CD8-positive, alpha-beta memory T cell (primary cell): ENCODE measurements at places on chromosomes 13 and 19. TPM values are rescaled to one million over a fixed set of nuclear protein-coding genes. Genes with fewer than 3 reads are reported as not detected.

Gene CACNG6
- total RNA-seq: not detected

GRCh38 chr19:47243364-47243775 lies 12.4 kb upstream of the BBC3 start:
- H3K27ac ChIP-seq: peak overlapping the region; percentile 63
- H3K4me1 ChIP-seq: peaks cover 46% of the 10 kb centered on the region
- no peaks in the 10 kb centered on the region for H3K27me3 ChIP-seq
- no peak for DNase-seq
- peak overlapping the region; percentile 64 for H3K4me3 ChIP-seq
- no peaks in the 10 kb centered on the region for H3K36me3 ChIP-seq

GRCh38 chr19:45404557-45405434 lies at the start of gene PPP1R13L:
TSS of gene PPP1R13L (minus strand) at chr19:45405069. CDS start at chr19:45398318, 6,751 bp downstream.
- peak within 1 kb of the TSS; percentile 64 for H3K4me3 ChIP-seq
- peaks cover 26% of the 10 kb centered on the region for H3K4me1 ChIP-seq
- H3K27ac ChIP-seq: peak within 1 kb of the TSS; percentile 86
- no peaks in the 10 kb centered on the region for H3K36me3 ChIP-seq
- H3K27me3 ChIP-seq: peaks cover 26% of the 10 kb centered on the region

Gene CCDC122
- 2.4 TPM for total RNA-seq

Gene KLK12
- not detected for total RNA-seq

Gene PLK5
- total RNA-seq: not detected

DNA sequence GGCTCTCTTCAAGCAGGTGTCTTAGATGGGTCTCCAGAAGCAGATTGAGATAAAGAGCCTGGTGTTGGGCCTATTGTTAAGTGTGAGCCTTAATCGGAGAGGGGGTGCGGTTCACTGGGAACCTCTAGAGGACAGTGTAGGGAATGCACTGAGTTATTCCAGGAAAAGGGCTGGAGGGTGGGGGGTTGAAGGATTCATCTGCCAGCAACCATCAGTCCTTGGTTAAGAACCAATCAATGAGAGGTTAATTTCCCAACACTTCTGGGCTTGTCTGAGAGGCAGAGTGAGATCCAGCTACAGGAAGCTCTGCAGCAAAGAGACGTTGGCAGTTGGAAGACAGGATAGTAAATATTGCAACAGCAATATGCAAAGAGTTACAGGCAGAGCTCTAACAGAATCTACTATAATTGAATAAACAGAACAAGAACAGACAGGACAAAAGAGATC lies 28.7 kb downstream of the CYP4F2 start:
- no peaks in the 10 kb centered on the region for H3K27me3 ChIP-seq
- no peak overlapping the region for H3K27ac ChIP-seq
- H3K4me1 ChIP-seq: peaks cover 10% of the 10 kb centered on the region
- peak; percentile 57 for DNase-seq

DNA sequence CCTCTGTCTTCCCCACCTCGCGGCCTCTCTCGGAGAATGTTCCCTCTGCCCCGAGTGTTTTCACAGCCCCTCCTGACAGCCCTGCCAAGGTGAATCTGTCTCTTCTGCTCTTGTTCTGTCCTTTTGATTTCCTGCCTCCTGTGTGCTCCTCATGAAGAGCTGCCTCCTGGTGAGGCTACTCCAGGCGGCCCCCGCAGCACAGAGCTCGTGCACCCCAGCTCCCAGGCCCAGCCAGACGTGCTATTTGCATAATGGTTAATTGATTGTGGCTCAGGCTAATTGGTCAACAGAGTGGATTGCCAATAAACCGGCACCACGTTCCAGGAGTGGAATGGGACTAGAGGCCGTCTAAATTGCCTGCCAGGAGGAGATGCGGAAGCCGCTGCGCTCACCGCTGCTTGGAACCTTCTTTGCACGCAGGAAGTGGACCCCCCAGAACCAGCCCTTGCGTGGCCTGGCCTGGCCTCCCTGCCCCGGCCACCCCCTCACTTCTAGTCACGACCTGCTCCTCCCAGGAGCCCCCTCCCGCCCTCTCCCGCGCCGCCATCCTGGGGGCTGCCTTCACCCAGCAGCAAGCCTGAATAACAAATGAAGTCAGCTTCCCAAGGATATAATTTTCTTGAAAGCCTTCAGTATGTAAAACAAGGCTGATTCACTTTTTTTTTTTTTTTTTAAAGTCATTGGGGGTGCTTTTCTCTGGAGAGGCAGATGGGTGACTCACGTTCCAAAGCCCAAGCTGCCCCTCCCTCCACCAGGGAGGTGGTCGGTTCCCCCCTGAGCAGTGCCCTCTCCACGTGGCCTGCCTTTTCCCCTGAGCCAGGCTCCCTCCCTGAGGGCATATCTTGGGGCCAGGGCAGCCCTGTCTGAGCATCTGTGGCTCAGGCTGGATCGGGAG lies 144.0 kb downstream of the KDM4B start:
- H3K4me3 ChIP-seq: no peak overlapping the region
- H3K36me3 ChIP-seq: no peaks in the 10 kb centered on the region
- no peak for DNase-seq
- no peak overlapping the region for H3K27ac ChIP-seq

DNA sequence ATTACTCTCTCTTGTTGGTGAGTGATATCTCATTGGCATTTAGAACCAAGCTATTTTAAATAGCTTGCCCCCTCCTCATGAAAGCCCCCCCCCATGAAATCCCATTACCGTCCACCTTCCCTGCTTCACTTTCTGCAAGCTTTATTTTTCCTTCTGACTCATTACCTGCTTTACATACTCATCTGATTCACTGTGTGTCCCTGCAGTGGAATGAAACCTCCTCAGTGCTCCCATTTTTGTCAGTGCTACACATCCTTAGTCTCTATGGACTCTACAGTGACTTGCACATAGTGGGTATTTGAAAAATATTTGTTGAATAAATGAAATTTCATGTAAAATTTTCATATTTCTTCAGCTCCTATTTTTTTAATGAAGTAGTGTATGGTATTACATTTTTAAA lies 62.3 kb downstream of the DOCK9 start:
- DNase-seq: no peak
- peaks cover 16% of the 10 kb centered on the region for H3K36me3 ChIP-seq
- no peak overlapping the region for H3K4me3 ChIP-seq
- H3K27me3 ChIP-seq: no peaks in the 10 kb centered on the region
- no peak overlapping the region for H3K27ac ChIP-seq

DNA sequence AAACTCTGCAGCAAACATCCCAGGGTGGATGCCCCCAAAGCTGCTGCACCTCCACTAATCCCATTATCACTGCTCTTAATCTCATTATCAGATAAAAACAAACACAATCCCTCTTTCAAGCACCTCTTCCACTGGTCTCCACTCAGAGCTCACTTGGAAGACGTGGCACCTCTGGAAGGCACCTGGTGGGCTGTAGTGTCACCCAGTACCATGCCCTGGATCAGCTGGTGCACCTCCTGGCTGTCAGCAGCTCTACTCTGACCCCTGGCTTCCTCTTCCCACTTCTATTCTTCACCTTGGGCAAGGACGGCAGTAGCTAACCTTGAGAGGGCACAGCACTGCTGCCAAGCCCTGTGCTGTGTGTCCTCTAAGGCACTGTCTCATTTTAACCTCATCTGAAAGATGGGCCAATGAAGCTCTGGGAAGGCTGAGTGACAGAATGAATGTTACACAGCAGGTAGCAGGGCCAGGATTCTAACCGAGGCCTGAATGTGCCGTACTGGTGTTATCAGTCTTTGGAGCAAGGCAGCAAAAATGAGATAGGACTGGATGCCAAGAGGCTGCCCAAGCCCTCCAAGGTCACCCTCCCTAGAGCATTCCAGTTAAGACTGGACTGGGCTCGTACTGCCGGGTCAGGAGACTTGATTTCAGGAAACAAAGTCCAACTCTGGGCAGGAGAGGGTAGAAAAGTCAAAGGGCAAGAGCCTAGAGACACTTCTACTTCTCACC lies 7.4 kb downstream of the BRD4 start:
- peak overlapping the region; percentile 27 for H3K4me3 ChIP-seq
- H3K36me3 ChIP-seq: no peaks in the 10 kb centered on the region
- no peaks in the 10 kb centered on the region for H3K27me3 ChIP-seq
- DNase-seq: no peak
- no peak overlapping the region for H3K27ac ChIP-seq
- peaks cover 89% of the 10 kb centered on the region for H3K4me1 ChIP-seq

- no peaks in the 10 kb centered on the region for H3K4me1 ChIP-seq
- no peak for DNase-seq
- H3K27ac ChIP-seq: no peak overlapping the region
- H3K36me3 ChIP-seq: peaks cover 41% of the 10 kb centered on the region
- H3K27me3 ChIP-seq: no peaks in the 10 kb centered on the region
These were observed 27.1 kb downstream of the SUGP2 start for GRCh38 chr19:19006213-19006612.

DNA sequence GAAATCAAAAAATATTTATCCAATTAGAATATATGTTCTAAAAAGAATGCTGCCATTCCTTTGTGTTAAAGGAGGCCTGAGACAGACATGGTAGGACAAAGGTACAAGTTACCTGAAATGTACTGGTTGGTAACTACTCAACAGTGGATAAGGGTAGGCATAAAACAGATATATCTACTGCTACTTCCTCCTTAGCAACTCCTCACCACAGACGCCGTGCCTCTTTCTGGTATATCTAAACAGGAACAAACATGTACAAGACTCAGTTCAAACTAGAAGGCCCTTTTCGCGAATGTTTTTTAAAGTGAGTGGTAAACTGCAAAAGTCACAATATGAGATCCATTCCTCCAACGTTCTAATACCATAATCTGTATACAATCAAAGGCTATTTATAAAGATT lies 86.9 kb downstream of the TBC1D4 start:
- no peak overlapping the region for H3K27ac ChIP-seq
- no peaks in the 10 kb centered on the region for H3K36me3 ChIP-seq
- no peaks in the 10 kb centered on the region for H3K27me3 ChIP-seq
- DNase-seq: no peak
- no peak overlapping the region for H3K4me3 ChIP-seq

Gene ELSPBP1
- not detected for total RNA-seq

DNA sequence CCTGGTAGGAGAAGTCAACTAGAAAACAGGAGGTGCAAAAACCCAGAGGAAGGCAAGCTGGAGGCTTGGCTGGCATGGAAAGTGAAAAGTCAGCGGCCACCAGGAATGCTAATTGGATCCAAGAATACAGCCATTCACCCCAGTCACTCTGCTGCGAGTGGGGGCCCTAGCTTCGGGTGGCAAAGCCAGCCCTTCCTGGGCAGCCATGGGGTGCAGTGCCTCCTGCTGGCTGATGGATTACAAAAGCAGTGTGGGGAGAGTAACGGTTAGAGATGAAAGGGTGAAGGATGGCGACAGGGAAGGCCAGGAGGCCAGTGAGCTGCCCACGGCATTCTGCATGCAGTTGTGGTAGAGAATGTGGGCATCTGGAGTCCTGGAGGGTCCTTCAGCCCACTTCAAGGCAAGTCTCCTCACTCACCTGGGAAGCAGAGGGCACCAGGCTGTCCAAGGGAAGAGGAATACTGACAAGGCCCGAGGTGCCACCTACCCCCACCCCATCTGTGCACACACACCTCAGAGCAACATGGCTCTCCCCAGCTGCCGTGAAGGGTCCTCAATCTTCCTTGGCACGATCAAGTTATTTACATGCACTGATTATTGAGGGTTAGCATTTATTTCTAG lies 20.3 kb upstream of the EPHX3 start:
- no peaks in the 10 kb centered on the region for H3K27me3 ChIP-seq
- no peak for DNase-seq
- no peaks in the 10 kb centered on the region for H3K4me1 ChIP-seq

Gene SIGLEC12
- total RNA-seq: 0.60 TPM

- no peak for DNase-seq
- no peak overlapping the region for H3K27ac ChIP-seq
- H3K36me3 ChIP-seq: no peaks in the 10 kb centered on the region
- no peaks in the 10 kb centered on the region for H3K27me3 ChIP-seq
- H3K4me1 ChIP-seq: peaks cover 57% of the 10 kb centered on the region
These were observed 46.5 kb downstream of the DNM2 start for GRCh38 chr19:10764340-10764894.

Gene ABHD13
- 6.9 TPM for total RNA-seq

Gene ZNF728
- not detected for total RNA-seq

Gene IRGC
- not detected for total RNA-seq

GRCh38 chr19:5850743-5851293 lies 431 bp downstream of the FUT3 start:
- no peaks in the 10 kb centered on the region for H3K36me3 ChIP-seq
- no peaks in the 10 kb centered on the region for H3K4me1 ChIP-seq
- H3K27ac ChIP-seq: no peak overlapping the region
- no peak overlapping the region for H3K4me3 ChIP-seq
- no peak for DNase-seq
- no peaks in the 10 kb centered on the region for H3K27me3 ChIP-seq

Gene PSG1
- not detected for total RNA-seq

- no peak overlapping the region for H3K27ac ChIP-seq
- no peak overlapping the region for H3K4me3 ChIP-seq
- H3K27me3 ChIP-seq: no peaks in the 10 kb centered on the region
- DNase-seq: peak; percentile 73
- peaks cover 55% of the 10 kb centered on the region for H3K36me3 ChIP-seq
- peaks cover 19% of the 10 kb centered on the region for H3K4me1 ChIP-seq
These were observed 5.3 kb downstream of the DHPS start for GRCh38 chr19:12676384-12676792.

- no peak for DNase-seq
- H3K4me1 ChIP-seq: no peaks in the 10 kb centered on the region
- H3K36me3 ChIP-seq: no peaks in the 10 kb centered on the region
- no peak overlapping the region for H3K27ac ChIP-seq
- H3K4me3 ChIP-seq: no peak overlapping the region
- no peaks in the 10 kb centered on the region for H3K27me3 ChIP-seq
These were observed 90.5 kb upstream of the ANKRD10 start for GRCh38 chr13:111005364-111005763.

DNA sequence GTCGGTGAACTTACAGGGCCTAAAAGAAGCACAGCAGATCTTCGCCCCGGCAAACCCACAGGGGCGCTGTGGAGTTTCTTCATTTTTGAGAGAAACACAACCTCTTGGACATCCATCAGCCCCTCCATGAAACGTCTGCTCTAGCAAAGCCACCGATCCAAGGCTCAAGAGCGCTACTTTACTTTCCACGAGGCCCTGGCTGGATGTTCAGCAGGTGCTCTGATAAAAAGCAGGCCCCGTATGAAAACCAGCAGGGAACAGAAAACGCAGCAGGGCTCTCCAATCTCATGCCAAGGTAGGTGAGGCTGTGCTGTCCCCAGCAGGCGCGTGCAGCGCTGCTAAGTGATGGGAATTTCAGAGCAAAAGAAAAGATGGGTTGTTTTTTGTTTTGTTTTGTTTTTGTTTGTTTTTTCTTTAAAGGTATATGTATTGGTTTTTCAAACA lies 86.7 kb downstream of the IRS2 start:
- H3K4me1 ChIP-seq: peaks cover 3% of the 10 kb centered on the region
- no peaks in the 10 kb centered on the region for H3K27me3 ChIP-seq
- DNase-seq: no peak
- H3K27ac ChIP-seq: no peak overlapping the region
- H3K4me3 ChIP-seq: no peak overlapping the region

Gene PPM1N
- total RNA-seq: 3.3 TPM

Gene ZSCAN18
- total RNA-seq: 22.4 TPM

Gene SPACA4
- not detected for total RNA-seq

- no peaks in the 10 kb centered on the region for H3K27me3 ChIP-seq
- H3K36me3 ChIP-seq: no peaks in the 10 kb centered on the region
- no peaks in the 10 kb centered on the region for H3K4me1 ChIP-seq
- H3K4me3 ChIP-seq: no peak overlapping the region
- no peak overlapping the region for H3K27ac ChIP-seq
These were observed 24.1 kb upstream of the CEACAM1 start for GRCh38 chr19:42552086-42553065.

GRCh38 chr13:85728811-85729210 lies 70.4 kb downstream of the SLITRK6 start:
- no peaks in the 10 kb centered on the region for H3K27me3 ChIP-seq
- H3K36me3 ChIP-seq: no peaks in the 10 kb centered on the region
- H3K27ac ChIP-seq: no peak overlapping the region
- no peak overlapping the region for H3K4me3 ChIP-seq
- H3K4me1 ChIP-seq: no peaks in the 10 kb centered on the region

Gene COX6B2
- not detected for total RNA-seq
